ENCODE measurements at places on chromosomes 4 and X. TPM values are rescaled to one million over a fixed set of nuclear protein-coding genes. Genes with fewer than 3 reads are reported as not detected.

GRCh38 chrX:70398899-70399298 is 24.2 kb upstream of the GDPD2 start:
- DNase-seq: no peak

DNA sequence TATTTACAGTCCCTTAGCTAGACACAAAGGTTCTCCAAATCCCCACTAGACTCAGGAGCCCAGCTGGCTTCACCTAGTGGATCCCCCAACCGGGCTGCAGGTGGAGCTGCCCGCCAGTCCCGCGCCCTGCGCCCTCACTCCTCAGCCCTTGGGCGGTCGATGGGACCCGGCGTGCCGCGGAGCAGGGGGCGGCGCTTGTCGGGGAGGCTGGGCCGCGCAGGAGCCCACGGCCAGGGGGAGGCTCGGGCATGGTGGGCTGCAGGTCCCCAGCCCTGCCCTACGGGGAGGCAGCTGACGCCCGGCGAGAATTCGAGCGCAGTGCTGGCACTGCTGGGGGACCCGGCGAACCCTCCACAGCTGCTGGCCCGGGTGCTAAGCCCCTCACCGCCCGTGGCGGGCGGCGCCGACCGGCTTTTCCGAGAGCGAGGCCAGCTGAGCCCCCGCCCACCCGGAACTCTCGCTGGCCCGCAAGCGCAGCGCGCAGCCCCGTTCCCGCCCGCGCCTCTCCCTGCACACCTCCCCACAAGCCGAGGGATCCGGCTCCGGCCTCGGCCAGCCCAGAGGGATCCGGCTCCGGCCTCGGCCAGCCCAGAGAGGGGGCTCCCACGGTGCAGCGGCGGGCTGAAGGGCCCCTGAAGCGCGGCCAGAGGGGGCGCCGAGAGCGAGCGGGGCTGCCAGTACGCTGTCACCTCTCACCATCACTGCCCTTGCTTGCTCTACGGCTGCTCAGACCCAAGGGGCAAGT is 39.4 kb downstream of the WFS1 start:
- DNase-seq: no peak

The SASH3 gene
- 0.33 TPM for total RNA-seq

The FGFBP2 gene
- 0.33 TPM for total RNA-seq

- no peak for DNase-seq
Observed at GRCh38 chrX:2793752-2794151, 35.0 kb upstream of the GYG2 start.

DNA sequence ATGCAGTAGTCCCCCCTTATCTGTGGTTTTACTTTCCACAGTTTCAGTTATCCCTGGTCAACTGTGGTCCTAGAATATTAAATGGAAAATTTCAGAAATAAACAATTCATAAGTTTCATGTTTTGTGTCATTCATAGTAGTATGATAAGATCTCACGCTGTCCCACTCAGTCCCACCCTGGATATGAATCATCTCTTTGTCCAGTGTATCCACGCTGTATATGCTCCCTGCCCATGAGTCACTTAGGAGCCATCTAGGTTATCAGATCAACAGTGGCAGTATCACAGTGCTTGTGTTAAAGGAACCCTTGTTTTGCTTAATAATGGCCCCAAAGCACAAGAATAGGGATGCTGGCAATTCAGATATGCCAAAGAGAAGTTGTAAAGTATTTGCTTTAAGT is 16.2 kb upstream of the SYTL4 start:
- DNase-seq: no peak

DNA sequence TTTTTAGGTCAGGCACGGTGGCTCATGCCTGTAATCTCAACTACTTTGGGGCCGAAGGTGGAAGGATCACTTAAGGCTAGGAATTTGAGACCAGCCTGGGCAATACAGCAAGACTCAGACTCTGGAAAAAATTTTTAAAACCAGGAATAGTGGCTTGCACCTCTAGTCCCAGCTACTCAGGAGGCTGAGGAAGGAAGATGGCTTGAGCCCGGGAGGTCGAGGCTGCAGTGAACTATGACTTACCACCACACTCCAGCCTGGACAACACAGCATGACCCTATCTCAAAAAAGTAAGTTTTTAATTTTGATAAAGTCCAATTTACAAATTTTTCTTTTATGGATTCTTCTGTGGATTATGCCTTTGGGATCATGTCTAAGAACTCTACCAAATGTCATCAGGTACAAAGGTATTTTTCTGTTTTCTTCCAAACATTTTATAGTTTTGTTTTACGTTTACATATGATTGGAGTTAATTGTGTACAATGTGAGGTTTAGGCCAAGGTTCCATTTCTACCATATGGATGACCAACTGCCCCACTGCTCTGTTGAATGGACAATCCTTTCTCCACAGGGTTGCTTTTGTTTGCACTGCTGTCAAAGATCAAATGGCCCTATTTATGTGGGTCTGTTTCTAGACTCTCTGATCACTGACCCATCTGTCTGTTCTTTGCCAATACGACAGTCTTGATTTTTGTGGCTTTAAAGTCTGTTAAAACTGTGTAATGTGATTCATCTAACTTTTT is 48.2 kb downstream of the CPLX1 start:
- no peak for DNase-seq

- DNase-seq: no peak
Observed at GRCh38 chr4:173037242-173037641, 131.4 kb upstream of the GALNT7 start.

DNA sequence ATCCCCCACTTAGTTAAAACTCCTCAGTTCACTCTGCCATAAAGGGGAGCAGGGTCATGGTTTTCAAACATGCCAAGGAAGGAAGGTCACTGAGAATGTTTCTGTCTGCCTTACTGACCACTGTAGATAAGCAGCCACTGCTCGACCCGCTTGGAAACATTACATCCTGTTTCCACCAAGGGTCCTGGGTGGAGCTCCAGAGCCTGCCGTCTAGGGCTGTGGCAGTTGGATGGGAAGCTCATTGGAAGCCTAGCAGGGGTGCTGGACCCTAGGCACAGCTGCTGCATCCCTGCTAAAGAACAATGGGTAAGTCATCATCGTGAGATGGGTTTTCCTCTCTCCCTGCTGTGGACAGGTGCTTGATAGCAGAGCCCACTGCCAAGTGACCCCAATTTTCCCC is 76.0 kb upstream of the SRD5A3 start:
- DNase-seq: no peak

The CDS1 gene
- 16.1 TPM for total RNA-seq

- no peak for DNase-seq
Observed at GRCh38 chrX:76453737-76454406, 26.4 kb downstream of the MAGEE1 start.

DNA sequence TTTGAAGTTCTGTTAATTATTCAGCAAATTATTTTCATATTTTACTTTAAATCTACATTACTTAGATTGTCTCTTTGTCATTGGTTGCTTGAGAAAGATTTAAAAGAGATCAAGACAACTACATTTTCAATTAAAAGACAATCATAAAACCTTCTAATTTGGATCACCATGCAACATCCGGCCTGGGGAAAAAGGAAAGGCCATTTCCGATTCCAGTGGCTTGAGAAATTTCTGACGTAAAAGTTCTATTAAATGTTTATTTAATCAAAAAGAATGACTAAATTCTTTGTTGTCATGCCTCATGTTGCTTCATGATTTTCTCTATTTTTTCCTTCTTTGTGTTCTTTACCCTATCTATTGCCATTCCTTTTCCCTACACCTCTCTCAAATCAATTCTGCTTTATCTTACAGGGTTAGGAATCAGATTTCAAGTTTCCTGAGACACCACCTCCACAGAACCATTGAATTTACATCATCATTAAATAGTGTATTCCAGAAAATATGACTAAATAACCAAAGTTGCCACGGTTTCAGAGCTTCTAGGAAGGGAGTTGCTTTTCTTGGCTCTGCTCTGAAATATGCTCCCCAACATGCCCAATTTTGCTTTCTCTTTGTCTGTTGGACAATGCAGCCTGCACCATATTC is 124.6 kb upstream of the ACSL4 start:
- DNase-seq: no peak

- DNase-seq: no peak
Observed at GRCh38 chr4:145290955-145291354, 110.6 kb upstream of the OTUD4 start.
